Stimulated activated CD8-positive, alpha-beta memory T cell treated with anti-CD3 and anti-CD28 coated beads, Interleukin-4, amount 100 ng/mL, for 4 hours (primary cell): ENCODE measurements at places on chromosomes 4 and X.

- DNase-seq, result no peak
These were observed 2.4 kb downstream of the CORIN start for GRCh38 chr4:47835494-47835893.

DNA sequence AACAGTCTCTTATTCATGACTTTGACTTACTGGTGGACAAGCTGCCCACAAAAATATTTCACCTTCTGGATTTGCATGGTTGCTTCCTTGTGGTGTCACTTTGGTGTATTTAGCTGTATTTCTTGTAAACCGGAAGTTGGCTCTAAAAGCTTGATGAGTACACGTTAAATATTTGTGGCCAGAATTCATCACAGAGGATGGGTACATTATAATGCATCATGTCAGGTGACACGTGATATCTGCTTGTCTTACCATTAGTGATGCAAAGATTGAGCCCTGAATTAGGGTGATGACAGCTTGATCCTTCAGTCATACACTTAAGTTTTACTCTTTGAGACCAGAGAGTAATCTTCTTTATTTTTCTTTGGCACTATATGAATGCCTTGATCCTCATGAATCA, 188.3 kb upstream of the RPS6KA3 start:
- no peak for DNase-seq

- DNase-seq, result no peak
These were observed 48.7 kb downstream of the NOP14 start for GRCh38 chr4:2914256-2915126.

GRCh38 chr4:4613641-4614286, 71.9 kb upstream of the STX18 start:
- DNase-seq, result no peak

GRCh38 chr4:112982680-112983079, 66.8 kb upstream of the ANK2 start:
- DNase-seq, result no peak

- peak; percentile 28 for DNase-seq
These were observed at the start of the genes DNAAF6 and NUP62CL for GRCh38 chrX:107205770-107206696. Gene DNAAF6 (plus strand): TSS chrX:107206611. CDS start chrX:107212876, 6,265 bp downstream. Gene NUP62CL (minus strand): TSS chrX:107206433. CDS start chrX:107175146, 31,287 bp downstream.

DNA sequence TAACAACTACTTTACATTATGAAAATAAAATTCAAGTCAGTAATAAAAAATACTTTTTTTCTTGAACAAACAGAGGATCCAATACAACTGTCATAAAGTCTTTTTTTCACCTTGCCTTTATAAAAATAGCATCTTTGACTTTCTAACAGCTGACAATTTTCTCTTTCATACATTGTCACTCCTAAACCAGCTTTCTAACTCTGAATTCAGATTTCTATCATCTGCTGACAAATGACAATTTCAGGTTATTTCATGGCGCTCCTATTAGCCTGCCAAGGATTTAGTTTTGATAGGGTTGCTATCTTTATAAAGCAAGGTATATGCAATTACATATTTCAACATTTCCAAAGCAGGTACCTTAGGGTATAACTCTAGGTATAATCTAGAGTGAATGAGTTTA, 14.6 kb downstream of the NAA11 start:
- no peak for DNase-seq

GRCh38 chr4:123408471-123409084, 12.0 kb downstream of the SPRY1 start:
- no peak for DNase-seq

GRCh38 chr4:128519163-128519830, 231.7 kb upstream of the PGRMC2 start:
- no peak for DNase-seq

- no peak for DNase-seq
These were observed 176.6 kb upstream of the GALNTL6 start for GRCh38 chr4:171636606-171637005.

- no peak for DNase-seq
These were observed 494.5 kb downstream of the BCOR start for GRCh38 chrX:39603230-39603629.

- DNase-seq, result no peak
These were observed at the start of gene ERAS for GRCh38 chrX:48826135-48826875. Gene ERAS (plus strand): TSS chrX:48826513. CDS start chrX:48829124, 2,611 bp downstream.
